ENCODE measurements at places on chromosomes 2 and 18. TPM values are rescaled to one million over a fixed set of nuclear protein-coding genes. Genes with fewer than 3 reads are reported as not detected.

DNA sequence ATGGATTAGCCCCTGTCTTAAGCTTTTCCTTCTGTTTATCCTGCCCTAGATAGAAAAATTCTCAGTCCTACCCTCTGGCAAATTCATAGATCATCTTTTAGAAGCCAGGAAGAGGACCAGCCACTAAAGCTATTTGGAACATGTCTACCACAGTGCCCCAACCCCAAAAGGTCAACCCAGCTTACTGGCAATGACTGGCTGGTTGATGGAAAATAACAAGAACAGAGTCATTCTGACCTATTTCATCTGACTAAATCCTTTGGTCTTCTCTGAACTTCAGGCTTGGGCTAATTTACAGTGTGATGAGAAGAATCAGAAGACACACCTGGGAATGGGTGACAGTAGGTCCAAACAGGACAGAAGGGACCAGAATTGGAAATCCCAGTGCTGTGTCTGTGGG lies 227.3 kb upstream of the CCDC68 start:
- no peak for DNase-seq

GRCh38 chr18:55286257-55286825 lies 301.7 kb downstream of the TCF4 start:
- DNase-seq: no peak

DNA sequence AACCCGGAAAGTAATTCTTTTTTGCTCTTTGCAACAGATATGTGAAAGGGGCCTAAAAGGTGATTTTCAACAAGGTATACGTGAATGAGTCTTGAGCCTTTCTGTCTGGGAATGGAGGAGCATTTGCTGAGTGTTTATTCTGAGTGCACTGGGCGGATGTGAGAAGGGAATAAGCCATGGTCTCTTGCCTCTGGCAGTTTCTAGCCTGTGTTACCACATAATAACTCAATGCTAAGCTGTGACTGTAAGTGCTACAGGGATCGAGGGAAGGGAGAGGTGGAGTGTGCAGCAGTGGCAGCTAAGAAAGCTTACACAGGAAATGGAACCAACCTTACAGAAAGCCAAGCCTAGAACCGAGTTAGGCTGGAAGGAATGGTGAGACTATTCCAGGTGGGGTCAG lies 444.3 kb downstream of the SLC4A3 start:
- DNase-seq: no peak

GRCh38 chr18:6509832-6510231 lies 95.1 kb upstream of the L3MBTL4 start:
- peak; percentile 42 for DNase-seq

DNA sequence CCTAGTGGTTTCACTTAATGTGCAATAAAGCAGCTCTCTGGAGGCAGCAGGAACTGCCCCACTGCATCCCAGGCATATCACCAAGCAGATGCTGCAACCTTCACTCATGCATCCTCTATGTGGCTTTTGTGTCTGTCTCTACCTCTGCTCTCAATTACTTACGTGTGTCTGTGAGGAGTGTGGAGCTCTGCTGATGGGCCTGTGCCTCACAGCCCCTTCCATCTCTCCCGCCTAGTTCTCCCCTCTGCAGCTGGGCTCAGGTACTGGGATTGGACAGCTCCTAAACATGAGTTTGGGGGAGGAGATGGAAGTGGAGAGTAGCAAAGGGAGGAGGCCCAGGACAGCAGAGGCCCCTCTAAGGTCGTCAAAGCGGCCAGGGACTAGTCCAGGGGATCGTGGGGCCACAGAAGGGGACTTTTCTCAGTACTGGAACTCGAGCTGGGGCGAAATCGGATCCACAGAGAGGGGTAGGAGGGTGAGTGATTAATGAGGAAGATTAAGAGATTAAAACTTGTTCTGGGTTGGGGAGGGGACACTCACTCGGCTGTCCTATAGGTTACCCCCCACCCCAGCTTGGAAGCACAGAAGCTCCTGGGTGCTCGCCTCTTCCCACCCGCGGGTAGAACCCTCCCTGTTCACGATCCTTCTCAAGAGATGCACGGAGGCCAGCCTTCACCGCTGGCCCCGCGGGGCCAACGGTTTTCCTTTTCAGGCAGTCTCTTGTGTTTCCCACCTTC lies 2.1 kb upstream of the LBX2 start:
- no peak for DNase-seq

- no peak for DNase-seq
These were observed 13.2 kb downstream of the ADRA2B start for GRCh38 chr2:96103187-96103601.

DNA sequence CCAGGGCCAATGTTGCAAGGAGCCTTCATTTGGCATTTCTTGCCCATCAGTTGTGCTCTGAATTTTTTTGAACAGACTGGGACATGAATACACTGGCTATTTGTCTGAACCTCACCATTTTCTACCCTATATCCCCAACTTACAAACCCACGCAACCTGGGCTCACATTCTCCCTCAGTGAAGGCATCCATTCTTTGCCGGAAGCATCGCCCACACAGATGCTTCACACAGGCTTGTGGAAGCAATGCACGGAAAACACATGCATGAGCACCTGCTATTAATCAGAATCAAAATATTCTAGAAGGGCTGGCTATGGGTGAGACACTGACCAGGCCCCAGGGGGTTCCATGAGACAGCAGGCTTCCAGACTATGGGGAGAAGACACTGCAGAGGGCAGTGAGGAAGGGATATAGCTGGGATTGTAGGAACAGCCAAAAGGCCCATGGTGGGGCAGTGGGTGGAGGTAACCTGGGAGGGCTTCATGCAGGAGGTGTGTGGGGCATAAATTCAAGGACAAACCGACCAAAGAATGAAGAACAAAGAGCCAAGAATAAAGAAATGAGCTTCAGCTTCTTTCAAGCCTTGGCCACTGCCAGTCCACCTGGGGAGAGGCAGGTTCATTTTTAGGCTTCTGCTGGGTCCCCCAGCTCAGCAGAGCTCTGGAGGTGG lies 261.5 kb downstream of the CELF4 start:
- DNase-seq: no peak

- DNase-seq: no peak
These were observed 26.1 kb downstream of the KCTD18 start for GRCh38 chr2:200483729-200484198.

GRCh38 chr2:207319316-207319715 lies 153.6 kb upstream of the KLF7 start:
- DNase-seq: no peak

DNA sequence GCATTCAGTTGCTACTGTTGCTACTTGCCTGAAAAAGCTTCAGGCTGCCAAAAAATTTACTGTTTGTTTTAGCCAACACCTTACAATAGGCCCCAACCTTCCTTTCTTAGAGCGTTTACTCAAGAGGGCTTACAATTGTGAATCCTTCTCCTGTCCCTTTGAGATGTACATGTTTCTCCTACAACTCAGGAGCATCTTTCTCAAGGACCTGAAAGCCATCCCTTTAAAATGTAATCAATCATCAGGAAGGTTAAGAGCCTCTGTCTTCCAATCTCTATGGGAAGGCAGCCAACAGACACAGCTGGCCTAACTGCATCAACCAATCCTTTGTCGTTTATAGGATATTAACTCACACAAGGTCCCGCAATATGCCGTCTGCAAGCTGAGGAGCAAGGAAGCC lies 3.4 kb upstream of the IER3IP1 start:
- no peak for DNase-seq

DNA sequence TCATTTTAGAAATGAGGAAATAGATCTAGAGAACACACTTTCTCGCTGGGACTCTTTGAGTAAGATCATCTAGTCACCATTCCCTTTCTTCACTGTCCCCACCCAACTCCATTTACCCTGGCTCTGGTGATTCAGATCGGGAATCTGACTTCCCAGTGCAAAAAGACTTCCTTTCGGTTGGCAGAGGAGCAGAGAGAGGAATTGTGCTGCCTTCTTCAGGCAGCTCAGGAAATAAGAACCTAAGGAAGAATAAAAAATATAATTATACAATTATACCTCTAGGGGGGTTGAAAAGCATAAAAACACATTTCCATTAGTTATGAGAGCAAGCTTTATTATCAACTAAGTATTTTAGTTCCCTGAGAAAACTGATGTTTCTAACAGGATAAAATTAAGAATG lies 9.3 kb upstream of the MPP4 start:
- DNase-seq: no peak

DNA sequence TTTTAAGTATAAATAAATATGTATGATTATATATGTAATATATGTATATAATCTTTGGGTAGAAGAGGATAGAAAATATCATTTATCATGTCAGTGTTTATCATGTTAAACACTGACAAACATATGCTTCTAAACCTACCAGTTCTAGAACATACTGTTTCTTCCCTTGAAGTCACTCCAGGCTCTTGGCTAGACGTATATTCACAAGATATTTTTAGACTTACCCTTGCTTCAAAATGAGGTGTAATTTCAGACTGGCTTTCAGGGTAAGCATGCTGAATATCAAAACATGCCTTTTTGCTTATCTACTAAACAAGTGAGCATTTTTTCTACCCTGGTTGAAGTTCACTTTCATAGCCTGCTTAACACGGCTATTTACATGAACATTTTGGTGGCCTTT lies 642.4 kb upstream of the PKDCC start:
- no peak for DNase-seq

GRCh38 chr2:37812414-37812813 lies 112.7 kb upstream of the RMDN2 start:
- no peak for DNase-seq

DNA sequence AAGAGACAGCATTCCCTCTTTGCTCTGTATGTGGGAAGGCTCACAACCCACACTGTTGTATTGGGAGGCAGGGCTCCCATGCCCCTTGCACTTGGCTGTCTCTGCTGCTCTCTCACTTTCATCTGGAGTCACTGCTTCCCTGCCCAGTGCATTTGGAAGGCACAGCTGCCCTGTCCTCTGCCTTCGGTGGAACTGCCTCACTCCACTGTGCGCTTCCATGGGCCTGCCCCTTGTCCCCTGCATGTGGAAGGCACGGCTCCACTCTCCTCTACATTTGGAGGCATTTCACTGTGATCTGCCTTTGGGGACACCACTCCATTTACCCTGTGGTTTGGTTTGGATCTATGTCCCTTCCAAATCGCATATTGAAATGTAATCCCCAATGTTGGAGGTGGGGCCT lies 9.1 kb upstream of the PROM2 start:
- DNase-seq: no peak

GRCh38 chr2:95270541-95271081 lies 3.6 kb upstream of the PROM2 start:
- DNase-seq: no peak

DNA sequence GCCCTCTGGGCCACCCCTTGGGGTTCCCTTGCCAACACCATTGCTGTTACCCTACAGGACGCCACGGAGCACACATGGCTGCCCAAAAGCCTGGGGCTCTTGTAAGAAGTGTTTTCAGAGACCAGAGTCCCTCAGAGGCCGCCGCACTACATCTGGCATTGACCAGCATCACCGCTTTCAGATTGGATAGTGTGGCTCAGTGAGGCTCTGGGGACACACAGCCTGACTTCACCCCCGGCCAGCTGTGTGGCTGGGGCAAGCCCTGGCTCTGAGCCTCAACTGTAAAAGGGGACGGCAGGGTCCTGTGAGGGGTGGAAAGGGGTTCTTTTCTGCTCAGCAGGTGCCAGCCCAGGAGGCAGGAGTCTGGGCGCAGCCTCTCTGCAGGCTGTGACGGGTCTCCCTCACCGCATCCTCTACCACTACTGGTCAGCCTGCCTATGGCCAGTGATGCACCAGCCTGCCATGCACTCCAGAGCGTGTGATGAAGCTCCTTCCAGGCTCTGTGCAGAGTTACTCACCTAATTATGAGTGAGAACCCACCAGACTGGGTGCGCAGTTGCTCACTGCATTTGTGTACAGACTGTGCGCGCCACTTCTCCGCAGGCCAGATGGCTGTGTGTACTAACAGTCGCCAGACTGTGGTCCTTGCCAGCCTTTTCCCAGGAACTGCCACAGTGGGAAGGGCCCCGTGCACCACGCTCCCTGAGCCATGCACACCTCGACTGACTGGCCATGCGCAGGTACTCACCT lies 10.7 kb upstream of the OTOF start:
- DNase-seq: no peak

- DNase-seq: no peak
These were observed 22.7 kb downstream of the ANKRD29 start for GRCh38 chr18:23640052-23640451.

DNA sequence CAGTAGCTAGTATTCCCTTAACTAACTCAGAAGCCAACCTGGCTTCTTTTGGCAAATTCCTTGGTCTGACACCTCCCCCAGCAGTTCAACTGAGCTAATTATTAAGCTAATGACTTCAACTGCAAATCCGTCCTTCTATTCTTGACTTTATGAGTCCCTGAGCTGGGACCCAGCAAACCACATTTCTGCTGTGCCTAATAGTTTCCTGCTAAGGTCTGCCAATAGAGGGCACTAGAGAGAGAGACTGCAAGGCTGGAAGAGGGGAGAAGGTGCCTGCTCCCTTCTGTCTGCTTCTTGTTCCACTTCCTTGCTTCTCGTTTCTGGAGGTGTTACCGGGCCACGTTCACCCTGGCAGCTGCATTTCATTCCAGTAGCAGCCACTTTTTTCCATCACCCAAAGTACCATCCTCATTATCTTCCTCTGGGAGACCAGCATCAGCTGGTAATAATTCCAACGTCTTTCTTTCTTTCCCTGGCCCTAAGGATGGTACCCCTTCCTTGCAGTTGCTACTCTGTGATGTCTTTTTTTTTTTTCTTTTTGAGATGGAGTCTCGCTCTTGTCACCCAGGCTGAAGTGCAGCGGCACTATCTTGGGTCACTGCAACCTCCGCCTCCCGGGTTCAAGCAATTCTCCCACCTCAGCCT lies 352.0 kb downstream of the TNS1 start:
- no peak for DNase-seq

DNA sequence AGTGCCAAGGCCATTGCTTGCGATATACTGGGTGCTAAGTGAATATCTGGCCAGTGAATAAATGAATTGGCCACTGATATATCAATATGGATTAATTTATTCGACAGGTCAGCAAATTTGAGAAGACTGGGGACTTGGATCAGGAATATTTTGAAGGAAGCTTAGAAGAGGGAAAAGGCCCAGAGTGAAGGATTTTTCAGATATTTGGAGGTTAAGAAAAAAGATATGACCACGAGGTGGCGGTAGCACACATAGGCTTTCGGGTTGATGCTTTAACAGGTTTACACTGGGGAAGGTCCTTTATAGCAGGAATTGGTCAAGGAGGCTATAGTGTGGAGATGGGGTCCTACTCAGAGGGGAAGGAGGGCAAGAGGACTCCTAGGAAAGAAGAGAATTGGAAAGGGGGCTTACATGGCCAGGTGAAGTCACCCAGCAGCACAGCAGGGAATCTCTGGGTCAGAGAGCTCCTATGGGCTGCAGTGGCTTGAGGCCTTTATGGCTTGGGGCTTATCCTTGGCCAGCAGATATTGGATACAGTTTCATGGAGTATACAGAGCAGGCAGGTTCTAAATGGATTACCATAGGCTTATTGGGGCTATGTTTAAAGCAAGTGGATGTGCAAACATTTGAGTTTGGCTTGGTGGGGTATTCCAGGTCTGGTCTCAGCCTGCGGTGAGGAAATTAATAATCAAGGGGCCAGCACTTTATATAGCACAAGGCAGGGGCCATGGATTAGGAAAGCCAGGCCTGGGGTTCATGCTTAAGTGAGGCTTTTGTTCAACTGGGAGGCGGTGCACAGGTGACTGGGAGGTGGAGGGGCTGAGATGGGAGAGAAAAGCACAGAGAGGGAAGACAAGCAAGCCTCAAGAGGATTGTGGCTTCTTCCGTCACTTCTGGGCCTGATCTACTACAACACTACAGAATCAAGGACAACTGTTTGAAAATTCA lies 9.7 kb downstream of the IL1RN start:
- DNase-seq: no peak

GRCh38 chr2:43199492-43200488 lies 26.6 kb downstream of the ZFP36L2 start:
- no peak for DNase-seq

Gene FKBP7
- total RNA-seq: 124 TPM

Gene MYL12A
- total RNA-seq: 360 TPM

Gene CTNNA2
- 14.0 TPM for total RNA-seq

Gene CPO
- 0.53 TPM for total RNA-seq

Gene PLA2R1
- 17.9 TPM for total RNA-seq

Gene PRSS56
- not detected for total RNA-seq

Gene PDIA6
- 166 TPM for total RNA-seq
